Smooth muscle cell of the coronary artery (primary cell): ENCODE measurements at places on chromosomes 12 and 14. TPM values are rescaled to one million over a fixed set of nuclear protein-coding genes. Genes with fewer than 3 reads are reported as not detected.

Gene ASPG
- total RNA-seq, result not detected in 2 replicates

Gene KRT83
- not detected in 2 replicates for total RNA-seq

Gene GLI1
- 0.23 and 0.38 TPM in 2 replicates for total RNA-seq

Gene YARS2
- 11.1 and 26.2 TPM in 2 replicates for total RNA-seq

Gene SLC5A8
- not detected in 2 replicates for total RNA-seq

Gene FGF23
- not detected in 2 replicates for total RNA-seq

Gene FAM90A1
- 0.35 TPM in 1 of 2 replicates, not detected in the other for total RNA-seq

Gene LYZ
- total RNA-seq, result 0.08 TPM in 1 of 2 replicates, not detected in the other

Gene TPCN1
- 8.3 and 19.8 TPM in 2 replicates for total RNA-seq

Gene ATP23
- total RNA-seq, result 3.0 and 10.9 TPM in 2 replicates

Gene SSPN
- 4.7 and 9.0 TPM in 2 replicates for total RNA-seq

Gene C12orf50
- total RNA-seq, result 0.12 TPM in 1 of 2 replicates, not detected in the other

Gene TAS2R46
- 0.82 and 1.9 TPM in 2 replicates for total RNA-seq

Gene SMOC1
- total RNA-seq, result 1.6 TPM in 1 of 2 replicates, not detected in the other

Gene RNASE8
- not detected in 2 replicates for total RNA-seq

Gene KRT81
- total RNA-seq, result 0.23 TPM in 1 of 2 replicates, not detected in the other

Gene TSHR
- not detected in 2 replicates for total RNA-seq
